NCI-H187 treated with DMSO at 0.1 percent for 48 hours (cell line): ENCODE measurements at places on chromosomes 2 and 18.

DNA sequence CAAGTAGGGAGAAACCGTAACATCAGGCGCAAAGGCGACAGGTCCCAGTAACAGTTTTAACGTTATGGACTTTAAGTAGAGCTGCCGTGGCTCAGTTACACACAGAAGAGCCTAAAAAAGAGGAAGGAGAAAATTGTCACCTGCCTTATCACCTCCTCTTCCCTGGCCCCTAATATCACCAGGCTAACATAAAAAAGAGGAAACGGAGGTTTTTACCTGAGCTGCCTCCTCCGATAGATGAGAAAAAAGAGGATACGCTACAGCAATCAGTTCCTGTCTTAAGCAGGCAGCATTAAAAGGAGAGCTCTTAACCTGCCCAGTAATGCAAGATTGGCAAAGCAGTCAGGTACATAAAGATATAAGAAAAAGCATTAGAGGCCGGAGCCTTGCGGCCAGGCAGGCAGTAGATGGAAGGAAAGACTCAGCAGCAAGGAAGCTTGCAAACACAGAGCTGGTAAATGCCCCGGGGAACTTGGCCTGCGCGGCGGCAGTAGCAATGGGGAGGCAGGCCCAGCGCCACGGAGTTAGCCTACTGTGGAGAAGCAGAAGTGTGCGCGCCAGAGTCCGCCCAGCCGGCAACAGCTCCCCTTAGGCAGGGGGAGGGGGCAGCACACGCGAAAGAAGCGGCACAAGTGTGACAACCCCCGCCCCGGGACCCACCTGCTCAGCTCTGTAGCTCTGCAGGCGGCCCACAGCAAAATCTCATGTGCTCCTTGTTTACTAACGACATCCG lies 116.3 kb upstream of the SCN7A start:
- DNase-seq, result no peak

- no peak for DNase-seq
Observed at GRCh38 chr2:45649858-45650811, 1.3 kb upstream of the PRKCE start.

GRCh38 chr2:54845514-54845913 lies 122.1 kb downstream of the EML6 start:
- DNase-seq, result no peak

DNA sequence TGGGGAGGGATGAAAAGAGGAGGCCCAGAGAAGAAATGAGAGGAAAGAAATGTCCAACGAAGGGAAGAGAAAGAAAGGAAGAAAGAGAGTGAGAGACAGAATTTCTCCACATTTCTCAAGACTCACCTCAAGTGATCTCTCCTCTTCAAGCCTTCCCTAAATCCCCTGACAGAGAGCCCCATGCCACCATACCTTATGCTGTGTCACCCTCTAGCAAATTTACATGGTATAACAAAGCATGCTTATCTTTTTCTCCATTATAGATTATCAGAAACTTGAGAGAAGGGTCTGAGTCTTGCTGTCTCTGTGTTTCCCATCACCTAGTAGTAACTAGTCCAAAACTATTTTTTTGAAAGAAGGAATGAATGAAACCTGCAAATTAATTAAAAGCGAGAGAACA lies 1208.4 kb downstream of the DPP10 start:
- DNase-seq, result no peak

DNA sequence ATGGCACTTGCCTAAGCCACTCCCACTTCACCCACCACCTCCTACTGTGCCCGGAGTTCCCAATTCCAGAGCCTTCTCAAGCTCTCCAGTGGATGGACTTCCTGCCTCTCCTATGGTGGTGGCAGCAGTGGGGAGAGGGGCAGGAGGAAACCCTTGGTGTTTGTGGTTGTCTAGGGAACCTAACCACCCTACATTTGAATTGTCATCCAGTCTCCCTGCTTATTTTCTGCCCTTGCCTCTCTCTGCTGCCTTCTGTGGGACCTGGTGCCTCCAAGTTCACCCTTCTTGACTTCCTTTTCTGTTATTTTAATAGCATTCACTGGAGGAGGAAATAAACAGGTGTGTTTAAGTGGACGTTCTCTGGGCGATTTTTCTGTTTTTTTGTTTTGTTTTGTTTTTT lies 50.0 kb upstream of the HPCAL1 start:
- DNase-seq, result no peak

DNA sequence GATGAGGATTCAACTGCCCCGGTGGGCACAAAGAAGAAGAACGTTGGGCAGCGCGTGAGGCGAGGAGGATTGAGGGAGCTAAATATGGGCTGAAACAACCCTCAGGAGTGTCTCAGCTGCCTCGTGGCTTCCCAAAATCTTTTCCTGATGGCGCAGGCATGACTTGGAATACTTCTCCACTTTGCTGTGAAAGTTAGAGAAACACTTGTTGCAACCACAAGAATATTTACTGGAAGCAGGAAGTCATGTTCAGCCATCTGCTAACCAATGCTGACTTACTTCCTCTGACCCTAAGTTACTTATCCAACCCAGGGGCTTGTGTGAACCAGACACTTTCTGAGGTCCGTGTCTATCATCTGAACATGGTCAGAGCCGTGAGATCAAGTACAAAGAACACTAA lies 148.8 kb downstream of the ARL4C start:
- DNase-seq, result no peak

- DNase-seq, result no peak
Observed at GRCh38 chr2:104787298-104788065, 66.4 kb upstream of the POU3F3 start.

- no peak for DNase-seq
Observed at GRCh38 chr2:239578381-239578780, 177.6 kb upstream of the HDAC4 start.

DNA sequence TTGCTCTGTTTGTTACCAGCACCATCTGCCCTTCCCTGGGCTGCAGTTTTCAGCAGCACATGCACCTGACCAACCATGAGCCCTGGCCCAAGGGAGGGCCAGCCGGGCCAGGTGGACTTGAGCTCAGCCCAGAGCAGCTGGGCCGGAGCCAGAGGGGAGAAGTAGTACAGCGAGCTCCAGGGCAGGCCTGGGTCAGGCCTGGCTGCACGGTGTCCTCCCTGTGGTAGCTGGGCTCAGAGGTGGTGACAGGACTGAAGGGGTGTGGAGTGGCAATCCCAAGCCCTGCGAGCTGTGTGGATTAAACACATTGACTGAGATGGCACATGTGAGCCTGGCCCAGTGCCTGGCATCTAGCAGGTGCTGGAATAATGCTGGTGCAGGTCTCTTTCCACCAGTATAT lies 222.2 kb downstream of the GLI2 start:
- DNase-seq, result no peak

DNA sequence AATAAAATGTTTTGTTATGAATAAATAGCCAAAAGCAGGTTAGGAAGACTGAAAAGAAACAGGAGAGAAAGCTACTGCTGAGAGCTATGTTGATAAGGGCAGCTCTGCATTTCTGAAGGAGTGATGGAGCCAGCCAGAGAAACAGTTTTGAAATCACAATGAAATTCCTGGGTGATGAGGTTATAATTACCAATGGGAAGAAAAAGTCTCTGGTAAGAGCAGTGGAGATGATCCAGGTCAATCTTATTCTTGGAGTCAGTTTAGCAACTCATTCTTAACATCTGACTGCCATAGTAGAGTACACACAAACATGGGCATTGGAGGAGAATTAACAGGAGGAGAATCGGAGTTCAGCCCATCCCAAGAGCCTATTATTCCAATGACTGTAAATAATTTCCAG lies 2.4 kb downstream of the ALKAL2 start:
- DNase-seq, result no peak

DNA sequence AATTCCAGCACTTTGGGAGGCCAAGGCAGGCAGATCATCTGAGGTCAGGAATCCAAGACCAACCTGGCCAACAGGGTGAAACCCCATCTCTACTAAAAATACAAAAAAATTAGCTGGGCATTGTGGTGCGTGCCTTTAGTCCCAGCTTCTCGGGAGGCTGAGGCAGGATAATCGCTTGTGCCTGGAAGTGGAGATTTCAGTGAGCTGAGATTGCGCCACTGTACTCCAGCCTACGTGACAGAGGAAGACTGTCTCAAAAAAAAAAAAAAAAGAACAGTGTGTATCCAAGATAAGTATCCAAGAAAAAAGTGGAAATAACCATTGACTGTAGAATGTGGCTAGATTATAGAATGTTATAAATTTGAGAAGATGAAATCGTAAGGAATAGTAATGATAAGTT lies 142.1 kb downstream of the FAM124B start:
- no peak for DNase-seq

DNA sequence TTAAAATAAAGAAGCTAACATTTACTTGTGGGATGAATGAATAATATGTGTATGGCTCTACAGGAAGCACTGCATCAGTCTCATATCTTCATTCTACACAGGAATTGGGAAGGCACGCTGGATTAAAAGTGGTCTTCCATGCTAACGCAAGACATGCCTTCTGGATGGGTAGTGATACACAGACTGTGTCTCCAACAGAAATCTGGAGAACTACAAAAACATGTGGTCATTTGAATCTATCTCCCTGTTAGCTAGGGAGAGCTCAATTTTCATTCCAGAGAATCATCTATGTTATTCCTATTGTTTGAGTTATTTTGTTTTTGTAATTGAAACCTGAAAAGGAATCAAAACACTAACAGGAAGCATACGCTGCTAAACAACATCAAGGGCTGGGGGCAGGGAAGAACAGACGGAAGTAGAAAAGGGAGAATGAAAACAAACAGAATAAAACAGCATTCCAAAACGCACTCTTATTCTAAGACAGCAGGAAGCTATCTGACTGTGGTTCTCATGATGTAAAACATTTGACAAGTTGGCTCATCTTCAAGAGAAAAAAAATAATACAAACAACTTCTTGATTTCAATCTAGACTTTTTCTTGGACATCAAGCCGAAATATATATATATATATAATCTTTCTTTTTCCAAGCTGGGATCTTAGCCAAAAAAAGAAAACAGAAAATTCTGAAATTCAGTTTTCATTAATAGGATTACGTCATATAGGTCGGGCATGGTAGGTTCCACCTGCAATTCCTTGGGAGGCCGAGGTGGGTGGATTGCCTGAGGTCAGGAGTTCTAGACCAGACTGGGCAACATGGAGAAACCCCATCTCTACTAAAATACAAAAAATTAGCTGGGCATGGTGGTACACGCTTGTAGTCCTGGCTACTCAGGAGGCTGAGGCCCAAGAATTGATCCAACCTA lies 31.5 kb upstream of the ASNSD1 start:
- DNase-seq, result no peak

DNA sequence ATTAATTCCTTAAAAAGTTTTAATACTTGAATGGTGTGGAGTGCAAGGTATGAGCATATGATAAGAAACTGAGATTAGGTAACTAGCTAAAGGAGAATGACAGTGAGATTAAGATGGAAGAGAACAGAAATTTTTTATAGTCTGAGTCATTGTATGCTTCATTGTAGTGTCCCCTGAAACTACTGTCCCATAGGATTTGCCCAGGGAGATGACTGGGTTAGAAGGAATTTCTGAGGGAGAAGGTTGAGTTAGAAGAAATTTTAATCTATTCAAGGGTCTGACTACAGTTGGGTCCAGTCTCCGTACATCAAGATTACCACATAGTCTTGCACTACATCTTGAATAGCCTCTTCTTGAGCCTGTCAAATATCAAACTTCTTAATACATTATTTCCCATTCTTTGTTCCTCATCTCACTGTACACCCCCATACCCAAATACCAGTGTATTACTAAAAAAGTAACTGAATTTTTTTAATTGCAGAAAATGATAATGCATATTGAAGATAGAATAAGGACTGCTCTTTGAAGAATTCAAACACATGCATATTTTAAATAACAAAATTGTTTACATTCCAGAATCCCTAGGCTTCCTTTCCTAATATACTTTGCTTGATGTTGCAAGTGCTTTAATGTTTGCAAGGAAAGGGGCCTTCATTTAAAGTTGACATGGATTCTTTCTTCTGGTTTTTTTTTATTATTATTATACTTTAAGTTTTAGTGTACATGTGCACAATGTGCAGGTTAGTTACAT lies 314.3 kb upstream of the COL3A1 start:
- no peak for DNase-seq

GRCh38 chr18:26710470-26711096 lies 154.9 kb downstream of the AQP4 start:
- DNase-seq, result no peak

DNA sequence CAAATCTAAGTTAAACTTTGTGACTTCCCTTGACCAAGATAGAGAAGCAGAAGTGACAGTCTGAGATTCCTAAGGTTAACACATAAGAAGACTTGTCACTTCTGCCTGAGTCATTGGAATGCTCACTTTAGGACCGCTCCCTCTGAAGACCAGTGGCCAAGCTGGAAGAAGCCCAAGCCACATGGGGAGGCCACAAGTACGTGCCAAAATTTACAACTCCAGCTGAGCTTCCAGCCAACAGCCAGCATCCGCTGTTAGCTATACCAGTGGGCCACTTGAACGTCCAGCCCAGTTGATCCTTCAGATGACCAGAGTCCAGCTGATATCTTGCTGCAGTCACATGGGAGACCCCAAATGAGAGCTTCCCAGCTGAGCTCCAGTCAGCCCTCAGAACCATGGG lies 18.1 kb upstream of the ANTXR1 start:
- no peak for DNase-seq

GRCh38 chr18:48452861-48453323 lies 43.7 kb upstream of the ZBTB7C start:
- no peak for DNase-seq

- DNase-seq, result no peak
Observed at GRCh38 chr2:215722125-215722524, 286.3 kb upstream of the FN1 start.

DNA sequence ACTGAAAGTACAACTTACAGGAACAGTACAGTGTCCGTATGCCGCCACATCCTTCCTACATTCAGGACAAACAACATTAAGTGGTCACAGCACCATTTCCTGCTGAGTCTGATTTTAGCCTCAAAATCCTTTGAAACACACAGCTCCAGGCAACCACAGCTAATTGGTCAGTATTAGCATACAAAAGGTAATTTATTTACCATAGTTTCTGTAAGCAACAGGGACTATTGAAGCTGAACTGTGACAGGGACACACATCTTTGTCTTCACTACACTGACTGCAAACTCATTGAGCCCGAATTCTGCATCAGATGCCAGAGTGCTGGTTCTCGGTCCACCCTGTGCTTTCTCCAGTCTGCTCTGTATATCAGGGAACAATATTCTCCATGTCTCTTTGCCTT lies 151.8 kb downstream of the ST6GAL2 start:
- DNase-seq, result no peak

- no peak for DNase-seq
Observed at GRCh38 chr18:63514888-63515678, 27.1 kb upstream of the SERPINB12 start.

DNA sequence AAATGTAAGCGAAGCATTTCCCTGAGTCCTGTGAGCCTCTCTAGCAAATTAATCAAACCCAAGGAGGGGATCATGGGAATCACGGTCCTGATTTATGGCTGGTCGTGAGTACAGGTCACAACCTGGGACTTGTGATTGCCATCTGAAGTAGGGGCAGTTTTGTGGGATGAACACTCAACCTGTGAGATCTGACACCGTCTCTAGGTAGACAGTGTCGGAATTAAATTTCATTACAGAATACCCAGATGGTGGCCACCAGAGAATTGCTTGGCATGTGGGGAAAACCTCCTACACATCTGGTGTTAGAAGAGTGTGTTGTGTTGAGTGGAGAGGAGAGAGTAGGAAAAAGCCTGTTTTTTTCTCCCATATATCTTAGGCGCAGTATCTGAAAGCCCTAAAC lies 12.5 kb downstream of the CAPN14 start:
- DNase-seq, result no peak
